ENCODE measurements at places on chromosomes 7 and 10. TPM values are rescaled to one million over a fixed set of nuclear protein-coding genes. Genes with fewer than 3 reads are reported as not detected.

GRCh38 chr10:128049226-128050120, 76.8 kb downstream of the MKI67 start:
- DNase-seq = no peak
- H3K36me3 ChIP-seq = no peaks in the 10 kb centered on the region
- no peak overlapping the region for H3K4me3 ChIP-seq
- H3K4me1 ChIP-seq = peaks cover 3% of the 10 kb centered on the region
- H3K27ac ChIP-seq = no peak overlapping the region

DNA sequence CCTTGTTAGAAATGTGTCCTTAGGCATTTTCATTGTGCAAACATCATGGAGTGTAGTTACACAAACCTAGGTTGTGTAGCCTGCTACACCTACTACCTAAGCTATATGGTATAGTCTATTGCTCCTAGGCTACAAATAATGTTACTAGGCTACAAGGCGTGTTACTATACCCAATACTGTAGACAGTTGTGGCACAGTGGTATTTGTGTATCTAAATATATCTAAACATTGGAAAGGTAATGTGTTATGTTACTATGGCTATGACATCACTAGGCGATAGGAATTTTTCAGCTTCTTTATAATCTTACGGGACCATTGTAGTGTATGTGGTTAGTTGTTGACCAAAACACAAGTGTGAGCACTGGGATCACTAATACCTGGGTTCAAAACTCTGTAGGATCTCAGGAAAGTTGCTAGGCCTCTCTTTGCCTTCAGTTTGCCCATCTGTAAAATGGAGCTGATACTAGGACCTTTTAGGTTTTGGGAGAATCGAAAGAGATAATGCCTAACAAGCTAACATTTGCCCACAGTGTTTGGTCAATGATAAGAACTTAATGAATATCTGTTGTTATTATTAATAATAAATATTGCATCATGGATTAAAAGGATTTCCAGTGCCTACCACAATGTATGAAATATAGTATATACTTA, 2.7 kb downstream of the BICC1 start:
- H3K36me3 ChIP-seq = no peaks in the 10 kb centered on the region
- H3K4me1 ChIP-seq = no peaks in the 10 kb centered on the region
- no peak for DNase-seq
- no peak overlapping the region for H3K4me3 ChIP-seq
- H3K27me3 ChIP-seq = no peaks in the 10 kb centered on the region
- H3K27ac ChIP-seq = no peak overlapping the region

GRCh38 chr10:114350751-114351150, 53.6 kb downstream of the AFAP1L2 start:
- no peak overlapping the region for H3K27ac ChIP-seq
- H3K27me3 ChIP-seq = no peaks in the 10 kb centered on the region
- H3K36me3 ChIP-seq = no peaks in the 10 kb centered on the region
- DNase-seq = no peak
- H3K4me1 ChIP-seq = no peaks in the 10 kb centered on the region

GRCh38 chr7:87170828-87171227, 18.6 kb downstream of the DMTF1 start:
- H3K36me3 ChIP-seq = peaks cover 94% of the 10 kb centered on the region
- no peak overlapping the region for H3K4me3 ChIP-seq
- no peaks in the 10 kb centered on the region for H3K4me1 ChIP-seq
- H3K27me3 ChIP-seq = no peaks in the 10 kb centered on the region

DNA sequence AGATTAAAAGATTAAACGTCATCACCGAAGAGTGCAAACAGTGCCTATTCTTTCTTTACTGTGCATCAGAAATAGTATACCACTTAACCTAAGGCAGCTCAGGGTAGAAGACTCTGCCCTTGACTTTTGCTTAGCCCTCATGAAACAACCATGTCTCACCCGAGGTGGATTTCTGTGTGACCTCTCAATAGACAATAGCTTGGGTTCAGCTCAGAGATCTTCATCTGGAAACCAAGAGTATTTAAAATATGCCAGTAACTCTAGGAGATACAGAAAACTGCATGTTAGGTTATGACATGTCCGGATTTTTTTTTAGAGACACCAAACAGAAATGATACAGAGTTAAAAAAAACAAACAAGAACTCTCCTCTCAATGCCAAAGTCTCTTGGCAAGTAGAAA, 75.8 kb downstream of the JAZF1 start:
- no peak for DNase-seq
- peaks cover 54% of the 10 kb centered on the region for H3K4me1 ChIP-seq
- H3K36me3 ChIP-seq = no peaks in the 10 kb centered on the region

GRCh38 chr10:71467161-71467560, 70.4 kb downstream of the CDH23 start:
- H3K27me3 ChIP-seq = no peaks in the 10 kb centered on the region
- no peak overlapping the region for H3K4me3 ChIP-seq
- H3K27ac ChIP-seq = no peak overlapping the region
- no peak for DNase-seq
- no peaks in the 10 kb centered on the region for H3K4me1 ChIP-seq

DNA sequence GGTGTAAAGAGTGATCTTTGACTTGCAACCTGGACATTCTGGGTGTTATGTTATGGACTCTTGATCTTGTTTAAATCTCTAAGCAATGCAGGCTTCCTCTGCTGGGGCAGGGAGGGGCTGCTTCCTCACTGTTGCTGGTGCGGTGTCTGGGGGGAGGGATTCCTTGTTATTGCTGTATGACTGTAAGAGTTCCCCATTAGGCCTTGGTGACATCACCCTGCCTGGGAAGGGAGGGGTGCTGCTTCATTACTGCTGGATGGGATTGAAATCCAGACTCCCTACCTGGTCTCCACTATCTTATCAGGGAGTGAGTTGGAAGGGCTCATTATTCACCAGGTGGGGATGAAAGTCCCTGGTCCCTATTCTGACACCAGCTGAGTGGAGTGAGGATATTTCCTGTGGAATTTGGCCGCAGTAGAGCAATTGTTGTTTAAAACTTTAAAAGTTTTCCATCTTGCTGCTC, 8.8 kb downstream of the OGDH start:
- H3K27me3 ChIP-seq = no peaks in the 10 kb centered on the region
- peak overlapping the region; percentile 41 for H3K27ac ChIP-seq
- H3K4me1 ChIP-seq = peaks cover 26% of the 10 kb centered on the region
- H3K4me3 ChIP-seq = no peak overlapping the region
- no peaks in the 10 kb centered on the region for H3K36me3 ChIP-seq

The PTF1A gene
- not detected for total RNA-seq
